NCI-H460 (cell line): ENCODE measurements at places on chromosomes 4 and X. TPM values are rescaled to one million over a fixed set of nuclear protein-coding genes. Genes with fewer than 3 reads are reported as not detected.

LONRF3 gene
- total RNA-seq, result 9.1 and 11.8 TPM in 2 replicates

- no peak for DNase-seq
Observed at GRCh38 chr4:124209626-124210025, 502.9 kb downstream of the ANKRD50 start.

GYPA gene
- not detected in 2 replicates for total RNA-seq

AMOT gene
- 0.98 and 2.0 TPM in 2 replicates for total RNA-seq

- DNase-seq, result no peak
Observed at GRCh38 chr4:129346036-129346435, 250.1 kb downstream of the C4orf33 start.

AFP gene
- total RNA-seq, result 0.25 TPM in 1 of 2 replicates, not detected in the other

SRPK3 gene
- total RNA-seq, result 0.12 and 0.17 TPM in 2 replicates

DNA sequence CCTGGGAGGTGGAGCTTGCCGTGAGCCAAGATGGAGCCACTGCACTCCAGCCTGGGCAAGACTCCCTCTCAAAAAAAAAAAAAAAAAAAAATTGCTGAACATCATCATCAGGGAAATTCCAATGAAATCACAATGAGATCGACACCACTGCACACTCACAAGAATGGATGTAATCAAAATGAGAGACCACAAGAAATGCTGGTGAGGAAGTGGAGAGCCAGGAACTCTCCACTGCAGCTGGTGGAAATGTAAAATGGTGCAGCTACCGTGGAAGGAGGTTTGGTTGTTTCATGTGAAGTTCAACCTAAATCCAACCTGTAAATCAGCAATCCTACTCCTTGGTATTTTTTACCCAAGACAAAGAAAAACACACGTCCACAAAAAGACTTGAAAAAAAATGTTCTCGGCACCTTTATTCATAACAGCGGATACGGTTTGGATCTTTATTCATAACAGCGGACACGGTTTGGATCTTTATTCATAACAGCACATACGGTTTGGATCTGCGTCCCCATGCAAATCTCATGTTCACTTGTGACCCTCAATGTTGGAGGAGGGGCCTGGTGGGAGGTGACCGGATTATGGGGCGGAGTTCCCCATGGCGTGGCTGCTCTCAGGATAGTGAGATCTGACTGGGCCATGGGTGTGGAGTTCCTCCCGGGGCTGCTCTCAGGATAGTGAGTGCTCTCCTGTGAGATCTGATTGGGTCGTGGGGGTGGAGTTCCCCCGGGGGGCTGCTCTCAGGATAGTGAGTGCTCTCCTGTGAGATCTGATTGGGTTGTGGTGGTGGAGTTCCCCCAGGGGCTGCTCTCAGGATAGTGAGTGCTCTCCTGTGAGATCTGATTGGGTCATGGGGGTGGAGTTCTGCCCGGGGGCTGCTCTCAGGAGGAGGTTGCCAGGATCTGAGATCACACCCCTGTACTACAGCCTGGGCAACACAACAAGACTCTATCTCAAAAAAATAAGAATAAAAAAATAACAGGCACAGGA lies 7.7 kb downstream of the GAK start:
- no peak for DNase-seq

DGAT2L6 gene
- not detected in 2 replicates for total RNA-seq

DNA sequence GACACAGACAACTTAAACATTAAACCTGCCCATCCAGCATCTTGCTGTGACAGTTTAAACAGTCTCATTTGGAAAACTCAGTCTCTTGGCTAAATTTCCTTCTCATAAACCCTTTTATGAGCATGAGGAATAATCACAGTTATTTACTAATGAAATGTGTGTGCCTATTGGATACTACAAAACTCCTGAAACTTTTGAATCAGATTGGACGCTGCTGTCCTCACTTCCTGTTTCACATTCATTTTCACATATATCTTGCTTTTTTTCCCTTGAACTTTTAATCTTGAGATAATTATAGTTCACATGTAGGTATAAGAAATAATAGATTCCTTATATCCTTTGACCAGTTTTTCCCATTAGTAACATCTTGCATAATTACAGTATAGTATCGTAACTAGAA lies 111.7 kb downstream of the CDKL5 start:
- DNase-seq, result no peak

DNA sequence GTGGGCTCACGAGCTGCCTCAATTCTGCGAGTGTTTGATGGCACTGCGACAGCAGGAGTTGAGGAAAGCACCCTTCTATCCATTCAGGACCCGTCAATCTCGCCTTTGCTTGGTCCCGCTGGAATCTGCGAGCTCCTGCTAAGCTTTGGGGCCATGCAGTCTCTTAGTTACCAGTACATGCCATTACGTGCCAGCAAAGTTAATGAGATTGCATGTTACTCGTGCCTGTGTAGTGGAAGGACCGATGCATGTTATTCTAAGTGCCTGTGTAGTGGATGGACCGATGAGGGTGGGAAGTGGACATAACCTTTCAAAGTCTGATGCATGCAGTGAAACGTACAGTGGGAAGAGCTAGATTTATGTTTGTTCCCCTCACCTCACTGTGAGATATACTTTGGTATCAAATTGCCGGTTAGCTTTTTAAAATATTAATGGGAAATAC lies 569 bp downstream of the RPS3A start:
- no peak for DNase-seq

ARFIP1 gene
- 43.6 and 47.9 TPM in 2 replicates for total RNA-seq

LRIT3 gene
- total RNA-seq, result not detected in 2 replicates

DNA sequence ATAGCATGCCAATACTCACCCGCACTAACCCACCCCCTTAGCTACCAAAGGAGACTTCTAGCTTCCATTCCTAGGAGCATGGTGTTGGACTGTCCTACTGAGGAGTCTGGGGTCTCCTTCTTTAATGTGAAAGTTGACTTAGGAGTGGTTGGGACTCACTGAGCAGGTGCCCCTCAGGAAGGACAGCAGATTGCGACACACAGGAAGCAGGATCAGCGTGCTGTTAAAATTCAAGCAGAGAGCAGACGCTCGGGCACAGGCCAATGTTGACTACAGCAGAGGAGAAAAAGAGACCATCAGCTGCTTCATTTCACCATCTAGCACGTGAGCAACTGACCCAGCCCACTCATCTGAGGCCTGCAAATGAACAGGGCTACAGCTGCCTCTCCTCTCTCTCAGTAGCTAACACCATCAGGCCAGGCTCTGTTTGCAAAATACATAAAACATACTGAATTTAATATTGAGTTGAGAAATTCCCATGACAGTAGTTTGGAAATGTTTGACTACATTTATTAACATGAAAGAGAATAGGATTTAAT lies 10.8 kb downstream of the NOX1 start:
- DNase-seq, result no peak

DNA sequence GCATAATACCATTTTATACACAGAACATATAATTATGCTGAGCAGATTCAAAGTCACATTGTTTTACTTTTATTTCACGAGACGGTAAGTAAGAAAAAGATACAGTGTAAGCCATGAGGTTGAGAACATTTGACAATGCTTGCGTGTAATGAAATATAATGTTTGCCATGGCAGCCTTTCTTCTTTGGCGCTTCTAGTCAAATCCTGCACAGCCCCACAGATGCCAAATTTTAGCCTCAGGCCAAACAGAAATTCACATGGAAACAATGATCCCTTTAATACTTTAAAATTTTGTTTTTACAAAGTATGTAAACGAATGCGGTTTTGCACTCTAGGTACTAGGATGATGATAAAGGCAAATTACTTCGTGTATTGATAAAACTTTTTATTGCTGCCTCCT lies 502.7 kb upstream of the SMIM31 start:
- no peak for DNase-seq
